ENCODE measurements at places on chromosomes 3 and 15.

DNA sequence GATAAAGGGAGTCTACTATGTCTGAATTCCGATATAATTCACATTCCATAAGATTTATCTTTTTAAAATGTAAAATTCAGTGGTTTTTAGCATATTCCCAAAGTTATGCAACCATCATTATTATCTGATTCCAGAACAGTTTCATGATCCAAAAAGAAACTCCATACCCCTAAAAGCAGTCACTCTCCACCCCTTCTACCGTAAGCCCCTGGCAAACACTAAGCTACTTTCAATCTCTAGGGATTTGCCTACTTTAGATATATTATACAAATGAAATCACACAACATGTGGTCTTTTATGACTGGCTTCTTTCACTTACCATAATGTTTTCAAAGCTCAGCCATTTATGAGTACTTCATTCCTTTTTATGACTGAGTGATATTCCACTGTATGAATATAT is 65.6 kb downstream of the TMEM212 start:
- DNase-seq, result no peak

GRCh38 chr15:37933666-37934065 is 774 bp upstream of the TMCO5A start:
- DNase-seq, result peak; percentile 46

DNA sequence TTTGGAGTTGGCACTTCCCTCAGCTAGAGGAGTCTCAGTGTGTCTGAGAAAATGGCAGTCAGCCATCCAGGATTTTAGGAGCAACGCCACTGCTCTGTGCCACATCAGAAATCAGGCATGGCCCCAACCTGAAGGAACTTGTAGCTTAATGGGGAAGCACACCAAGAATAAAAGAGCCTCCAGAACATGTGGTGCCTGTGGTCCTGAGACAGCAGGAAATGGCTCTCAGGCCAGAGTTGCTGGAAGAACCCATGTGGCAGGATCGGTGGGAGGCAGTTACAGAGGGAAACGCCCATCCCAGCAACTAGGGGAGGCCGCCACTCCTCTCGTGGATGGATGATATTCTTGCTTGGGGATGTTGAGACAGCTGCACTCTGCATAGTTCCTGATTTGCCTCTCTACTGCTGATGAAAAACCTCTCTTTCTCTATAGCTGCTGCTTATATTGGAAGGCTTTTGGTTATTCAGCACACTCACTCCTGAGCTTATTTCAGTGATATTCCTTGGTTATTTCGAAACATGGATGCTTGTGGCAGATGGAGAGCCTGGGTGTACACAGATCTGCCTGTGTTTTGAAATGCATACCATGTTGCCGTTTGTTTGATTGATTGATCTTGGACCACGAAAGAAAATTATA is 52.4 kb downstream of the KLHL25 start:
- DNase-seq, result no peak

GRCh38 chr3:43176666-43177065 is 70.8 kb upstream of the POMGNT2 start:
- no peak for DNase-seq

DNA sequence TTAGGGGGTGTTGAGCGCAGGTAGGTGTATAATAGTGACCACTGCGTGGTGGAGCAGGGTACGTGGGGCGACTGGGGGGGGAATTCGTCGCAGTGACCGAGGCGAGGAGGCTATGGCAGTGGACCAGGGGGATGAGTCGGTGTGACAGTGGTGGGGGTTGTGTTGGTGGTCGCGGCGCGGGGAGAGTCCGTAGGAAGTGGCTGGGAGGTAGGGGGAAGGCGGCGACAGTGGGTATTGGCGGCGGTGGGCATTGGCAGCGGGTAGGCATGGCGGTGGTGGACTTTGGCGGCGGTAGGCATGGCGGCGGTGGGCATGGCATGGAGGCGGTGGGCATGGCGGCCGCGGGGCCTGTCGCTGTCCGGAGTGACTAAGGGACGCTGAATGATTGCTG is 739 bp downstream of the SNRPN start:
- DNase-seq, result no peak

DNA sequence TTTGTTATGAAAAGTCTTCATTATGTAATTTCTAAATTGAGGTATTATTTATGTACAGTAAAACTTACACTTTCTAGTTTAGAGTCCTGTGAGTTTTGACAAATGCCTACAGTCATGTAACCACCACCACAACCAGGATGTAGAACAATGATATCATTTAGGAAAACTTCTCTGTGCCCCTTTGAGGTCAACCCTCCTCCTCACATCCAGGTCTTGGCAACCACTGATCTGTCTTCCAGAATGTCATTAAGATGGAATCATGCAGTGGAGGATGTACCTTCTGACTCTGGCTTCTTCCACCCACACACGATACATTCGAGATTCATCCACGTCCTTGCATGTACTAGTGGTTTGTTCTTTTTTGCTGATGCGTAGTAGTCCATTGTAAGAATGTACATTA is 23.2 kb downstream of the MINAR1 start:
- DNase-seq, result no peak
